Activated CD4-positive, alpha-beta T cell treated with anti-CD3 and anti-CD28 coated beads for 1 hour (primary cell): ENCODE measurements at places on chromosomes 2 and 18.

GRCh38 chr18:58756596-58757240 lies 85.5 kb downstream of the MALT1 start:
- DNase-seq = no peak

GRCh38 chr2:172627181-172627580 lies 71.3 kb downstream of the PDK1 start:
- no peak for DNase-seq

- DNase-seq = no peak
Measured at GRCh38 chr18:7370802-7371201, 139.9 kb downstream of the LRRC30 start.

DNA sequence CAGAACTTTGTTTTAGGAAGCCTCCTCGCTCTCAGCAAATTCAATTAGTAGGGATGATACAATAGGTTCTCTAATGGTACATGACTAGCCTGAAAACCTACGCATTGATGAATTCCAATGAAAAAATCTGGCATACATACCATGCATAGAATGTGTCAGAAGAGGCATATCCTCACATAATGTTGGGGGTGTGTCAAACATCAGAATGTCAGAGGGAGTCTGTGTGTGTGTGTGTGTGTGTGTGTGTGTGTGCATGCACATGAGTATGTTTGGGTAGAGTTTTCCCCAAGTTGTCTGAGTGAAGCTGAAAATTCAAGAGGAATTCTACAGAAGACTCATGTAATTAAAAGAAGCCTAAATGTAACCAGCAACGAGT lies 78.5 kb downstream of the FIGN start:
- no peak for DNase-seq

- DNase-seq = no peak
Measured at GRCh38 chr2:3648652-3649177, 9.3 kb upstream of the ALLC start.

- DNase-seq = no peak
Measured at GRCh38 chr2:221448057-221448843, 123.9 kb downstream of the EPHA4 start.

DNA sequence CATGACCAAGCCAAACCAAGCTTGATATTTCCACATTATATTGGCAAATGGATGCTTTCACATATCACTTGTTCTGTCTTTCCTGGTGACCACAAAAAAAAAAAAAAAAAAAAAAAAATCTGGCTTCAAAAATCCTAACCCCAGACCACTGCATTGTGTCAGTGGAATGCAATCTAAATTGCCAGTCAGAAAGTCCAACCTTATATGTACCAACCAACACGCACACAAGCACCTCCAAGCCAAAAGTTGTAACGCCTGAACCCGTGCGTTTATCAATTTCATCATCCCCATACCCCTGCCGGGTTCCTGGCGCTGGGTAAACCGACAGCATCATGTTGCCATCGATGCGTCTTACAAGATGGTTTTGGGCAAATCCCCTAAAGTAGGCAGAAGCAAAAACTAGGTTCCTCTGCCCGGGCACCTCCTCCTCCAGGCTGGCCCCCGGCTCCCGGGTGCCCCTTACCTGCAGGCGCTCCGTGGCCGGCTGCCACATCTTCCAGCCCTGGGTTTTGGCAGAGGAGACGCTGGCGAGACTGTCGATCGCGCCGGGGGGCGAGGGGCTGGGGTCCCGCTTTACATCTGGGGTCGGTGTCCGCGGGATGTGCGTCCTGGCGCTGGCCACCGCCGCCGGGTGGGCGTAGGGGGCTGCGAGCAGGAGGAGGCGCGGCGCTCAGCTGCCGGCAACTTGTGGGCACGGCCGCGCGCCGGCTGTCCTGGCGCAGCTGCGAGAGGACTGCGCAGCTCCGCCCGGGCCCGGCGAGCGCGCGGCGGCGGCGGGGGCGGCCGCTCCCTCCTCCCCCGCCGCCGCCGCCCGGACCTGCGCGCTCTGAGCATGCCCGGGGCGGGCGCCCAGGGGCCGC lies at the start of gene PID1:
TSS of gene PID1 (minus strand) at position 737 of the 860 bp plus-strand sequence. CDS start at position 493, 244 bp downstream.
- no peak for DNase-seq

GRCh38 chr2:41924709-41925408 lies 123.0 kb upstream of the PKDCC start:
- no peak for DNase-seq

- DNase-seq = no peak
Measured at GRCh38 chr18:48023334-48024008, 93.0 kb upstream of the SMAD2 start.

DNA sequence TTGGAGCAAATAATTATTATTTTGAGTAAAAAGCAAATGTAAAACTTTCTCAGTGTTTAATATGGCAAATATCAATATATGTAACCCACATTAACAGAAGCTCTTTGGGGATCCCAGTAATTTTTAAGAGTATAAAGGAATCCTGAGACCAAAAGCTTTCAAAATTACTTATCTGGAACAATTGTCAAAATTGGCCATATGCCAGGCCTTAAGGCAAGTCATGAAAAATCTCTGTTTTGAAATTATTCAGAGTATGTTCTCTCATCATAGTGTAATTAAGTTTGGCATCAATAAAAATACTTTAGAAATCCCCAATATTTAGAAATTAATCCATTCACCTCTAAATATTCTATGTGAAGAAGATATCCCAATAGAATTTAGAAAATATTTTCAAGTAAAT lies 225.3 kb upstream of the ARL4C start:
- no peak for DNase-seq

GRCh38 chr18:21996351-21996826 lies 173.0 kb upstream of the GATA6 start:
- no peak for DNase-seq

- no peak for DNase-seq
Measured at GRCh38 chr2:68565858-68566257, 77.5 kb upstream of the PROKR1 start.

- no peak for DNase-seq
Measured at GRCh38 chr2:182852801-182853200, 13.6 kb downstream of the FRZB start.

- DNase-seq = no peak
Measured at GRCh38 chr2:25784404-25784803, 93.9 kb downstream of the ASXL2 start.

DNA sequence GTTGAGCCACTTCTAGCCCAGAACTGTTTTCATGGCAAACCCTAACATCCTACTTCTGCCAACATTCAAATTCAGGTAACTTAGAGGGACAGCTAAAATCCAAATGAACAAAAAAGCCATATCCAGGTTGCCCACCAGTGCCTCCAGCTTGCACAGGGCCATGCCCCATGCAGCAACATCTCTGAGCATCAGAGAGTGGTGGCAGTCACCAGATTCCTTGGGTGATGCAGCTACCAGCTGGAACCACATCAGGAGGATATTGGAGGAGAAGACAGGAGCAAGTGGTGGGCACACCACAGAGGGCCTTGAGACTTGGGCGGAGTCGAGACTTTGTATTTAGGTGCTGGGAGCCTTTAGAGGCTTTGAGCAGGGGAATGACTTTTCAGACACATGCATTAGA lies 50.5 kb downstream of the SDC1 start:
- no peak for DNase-seq

DNA sequence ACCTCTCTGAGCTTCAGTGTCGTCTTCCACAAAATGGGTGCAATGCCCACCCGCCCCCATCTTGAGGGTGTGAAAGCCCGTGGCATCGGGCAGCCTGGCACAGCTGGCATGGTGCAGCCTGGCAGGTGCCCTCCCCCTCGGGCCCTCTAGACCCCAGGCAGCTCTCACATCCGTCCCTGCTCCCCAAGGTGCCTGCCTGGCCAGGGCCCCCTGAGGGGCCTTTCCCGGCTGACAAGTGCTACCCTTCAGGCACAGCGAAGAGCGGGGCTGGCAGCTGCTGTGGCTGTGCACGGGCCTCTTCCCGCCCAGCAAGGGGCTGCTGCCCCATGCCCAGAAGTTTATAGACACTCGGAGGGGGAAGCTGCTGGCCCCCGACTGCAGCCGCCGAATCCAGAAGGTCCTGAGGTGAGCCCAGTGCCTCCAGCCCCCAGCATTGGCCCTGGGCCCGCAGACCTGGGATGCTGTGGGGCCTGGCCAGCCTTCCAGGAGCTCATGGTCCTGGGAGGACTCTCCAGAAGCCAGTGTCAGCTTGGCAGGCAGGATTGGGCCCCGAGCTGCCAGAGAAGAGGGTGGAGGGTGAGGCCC lies 13.9 kb upstream of the GPR17 start:
- no peak for DNase-seq

DNA sequence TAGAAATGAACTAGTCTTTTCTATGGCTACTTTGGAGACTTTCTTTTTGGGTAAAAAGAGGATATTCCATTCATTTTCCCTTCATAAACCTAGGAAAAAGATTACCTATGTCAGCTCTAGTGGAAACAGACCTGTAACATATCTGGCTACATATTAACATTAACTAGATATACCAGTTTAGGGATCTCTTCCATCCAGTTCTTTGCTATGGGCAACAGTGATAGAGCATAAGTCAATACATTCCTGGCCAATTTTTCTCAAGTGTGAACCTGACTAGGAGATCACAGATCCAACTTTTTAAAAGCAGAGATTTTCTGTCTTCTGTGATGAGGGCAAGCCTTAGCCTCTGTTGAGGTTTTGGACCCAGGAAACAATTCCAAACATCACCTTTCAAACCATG lies 34.5 kb downstream of the PLEKHM3 start:
- DNase-seq = no peak

- no peak for DNase-seq
Measured at GRCh38 chr2:180542511-180542910, 437.9 kb upstream of the UBE2E3 start.

- DNase-seq = no peak
Measured at GRCh38 chr2:66377832-66378231, 57.1 kb upstream of the MEIS1 start.

- DNase-seq = no peak
Measured at GRCh38 chr18:44682201-44682870, 1.6 kb downstream of the SETBP1 start.

DNA sequence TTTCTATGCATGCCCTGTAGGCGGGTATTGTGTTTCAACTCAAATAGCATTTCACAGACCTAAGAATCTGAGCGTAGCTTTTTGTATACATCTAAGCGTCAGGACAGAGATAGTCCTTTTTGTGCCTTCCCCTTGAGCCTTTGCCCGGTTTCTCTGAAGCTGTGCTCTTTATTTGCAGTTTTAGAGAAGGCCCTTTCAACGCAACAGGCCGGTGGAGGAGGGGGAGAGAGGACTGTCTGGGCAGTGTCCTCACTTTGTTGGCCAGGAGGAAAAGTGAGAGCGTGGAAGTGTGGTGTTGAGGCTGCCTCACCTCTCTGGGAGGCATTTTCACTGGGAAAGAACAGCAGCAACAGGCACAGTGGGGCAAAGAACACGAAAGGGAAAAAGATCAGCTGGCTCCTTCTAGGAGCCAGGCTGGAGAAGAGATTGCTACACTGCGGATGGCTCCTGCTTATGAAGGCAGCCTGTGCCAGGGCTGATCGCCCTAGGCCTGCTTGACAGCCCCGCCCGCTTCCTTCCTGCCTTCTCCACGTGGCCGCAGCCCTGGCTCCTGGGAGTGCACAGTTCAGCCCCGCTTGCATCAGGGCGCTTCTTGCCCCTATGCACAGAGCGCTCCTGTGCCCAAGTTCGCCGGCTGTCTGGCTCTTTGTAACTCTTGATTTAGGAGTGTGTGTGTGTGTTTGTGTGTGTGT lies 195.6 kb upstream of the POU3F3 start:
- DNase-seq = no peak

- no peak for DNase-seq
Measured at GRCh38 chr2:79714283-79714682, 201.4 kb downstream of the CTNNA2 start.
